ENCODE measurements at places on chromosomes 12 and 14. TPM values are rescaled to one million over a fixed set of nuclear protein-coding genes. Genes with fewer than 3 reads are reported as not detected.
A peak's percentile ranks its signal among the peaks of the same experiment; 100 is the strongest.

DNA sequence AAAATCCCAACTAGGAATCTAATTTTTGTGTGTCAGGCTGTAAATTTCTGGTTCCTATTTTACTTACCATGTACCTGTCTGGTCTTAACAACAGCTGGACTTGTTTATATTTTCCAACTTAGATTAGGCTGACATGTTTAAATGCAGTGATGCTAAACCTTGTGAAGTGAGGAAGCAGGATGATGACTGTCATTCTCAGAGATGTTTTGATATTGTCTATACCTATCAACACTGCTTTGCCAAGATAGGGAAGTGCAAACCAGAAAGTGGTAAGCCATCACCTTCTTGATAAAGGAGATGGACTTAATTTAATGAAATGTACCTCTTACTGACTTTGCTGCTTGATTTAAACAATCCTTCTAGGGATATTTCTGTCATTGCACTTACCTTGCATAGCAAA is 2.1 kb downstream of the BICD1 start:
- no peak for DNase-seq

DNA sequence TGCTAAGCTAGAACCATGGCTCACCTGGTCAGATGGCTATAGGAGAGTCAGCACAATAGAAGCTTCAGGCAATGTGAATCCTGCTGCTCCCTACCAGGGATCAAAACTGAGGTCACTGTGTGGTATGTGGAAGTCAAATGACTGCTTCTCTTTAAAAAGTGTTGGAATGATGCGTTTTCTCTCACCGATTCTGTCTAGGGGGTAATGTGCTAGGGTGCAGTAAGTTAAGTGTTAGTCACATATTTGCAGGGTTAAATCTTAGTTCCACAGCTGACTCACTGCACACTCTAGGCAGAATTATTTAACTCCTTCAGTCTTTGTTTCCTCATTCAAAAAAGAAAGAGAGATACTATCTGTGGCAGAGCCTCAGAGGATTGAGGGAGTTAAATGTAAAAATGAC is 696.6 kb downstream of the DIO2 start:
- DNase-seq, result no peak

Gene ARL6IP4
- total RNA-seq, result 220 TPM

DNA sequence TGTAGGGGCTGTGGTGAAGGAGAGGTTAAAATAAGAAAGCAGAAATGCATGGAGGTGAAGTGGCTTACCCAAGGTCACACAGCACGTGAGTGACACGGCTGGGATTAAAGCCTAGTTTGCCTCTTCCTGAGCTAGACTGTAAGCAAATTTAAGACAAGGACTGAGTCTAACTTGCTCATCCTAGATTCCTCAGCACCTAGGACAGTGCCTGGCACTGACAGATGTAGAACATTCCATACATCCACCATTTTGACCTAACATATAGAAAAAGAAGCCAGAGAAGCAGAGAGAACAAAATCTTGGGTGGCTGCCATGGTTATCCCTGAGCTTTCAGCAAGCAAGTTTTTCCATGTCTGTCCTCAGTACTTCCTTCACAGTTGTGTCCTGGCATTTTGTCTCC is 110.5 kb downstream of the PAH start:
- no peak for DNase-seq

DNA sequence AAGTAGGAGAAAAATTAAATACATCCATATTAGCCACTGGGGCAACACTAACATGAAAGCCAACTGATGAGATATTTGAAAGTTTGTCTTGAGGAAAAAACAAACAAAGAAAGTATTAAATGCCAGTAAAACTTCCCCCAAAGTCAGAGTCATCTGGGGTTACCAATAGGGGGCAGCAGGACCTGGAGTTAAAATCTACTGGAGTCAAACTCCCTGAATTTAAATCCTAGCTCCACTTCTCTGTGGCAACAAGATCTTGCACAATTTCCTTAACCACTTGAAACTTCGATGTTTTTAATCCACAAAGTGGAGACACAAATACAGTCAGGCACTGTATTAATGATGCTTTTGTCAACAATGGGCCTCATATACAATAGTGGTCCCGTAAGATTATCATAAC is 14.4 kb downstream of the PLEKHG7 start:
- DNase-seq, result no peak

- DNase-seq, result no peak
Observed at GRCh38 chr12:69309461-69309860, 38.7 kb upstream of the LYZ start.

DNA sequence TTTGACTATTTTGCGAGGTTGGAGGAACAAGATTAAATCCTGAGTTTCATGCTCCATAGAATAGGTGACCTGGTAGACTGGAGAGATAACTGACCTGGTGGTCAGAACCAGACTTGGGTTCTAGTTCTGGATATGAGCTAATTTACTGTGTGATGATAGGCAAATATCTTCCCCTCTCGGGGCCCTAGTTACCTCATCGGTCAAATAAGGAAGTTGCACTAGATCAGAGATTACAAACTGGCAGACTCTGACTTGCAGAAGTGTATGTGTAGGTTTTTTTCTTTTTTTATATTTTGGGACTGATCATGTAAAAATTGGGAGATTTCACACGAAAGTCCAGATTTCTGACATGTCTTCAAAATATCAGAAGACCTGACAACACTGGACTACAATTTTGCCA is 37.0 kb downstream of the RPH3A start:
- DNase-seq, result no peak

- DNase-seq, result peak; percentile 69
Observed at GRCh38 chr14:68762953-68763764, 29.7 kb downstream of the ZFP36L1 start.

Gene XRCC3
- 25.8 TPM for total RNA-seq

Gene GPR68
- not detected for total RNA-seq

GRCh38 chr12:91483471-91483985 is 300.9 kb upstream of the DCN start:
- no peak for DNase-seq

Gene ASB2
- total RNA-seq, result 0.46 TPM

- DNase-seq, result peak; percentile 92
Observed at GRCh38 chr12:117143008-117143532, 43.9 kb upstream of the TESC start.

- DNase-seq, result no peak
Observed at GRCh38 chr12:88973998-88974397, 378.3 kb downstream of the DUSP6 start.

GRCh38 chr12:14698555-14698954 is 2.2 kb upstream of the GUCY2C start:
- DNase-seq, result no peak

Data from HepG2 (cell line).